ENCODE measurements at places on chromosomes 7 and 10. TPM values are rescaled to one million over a fixed set of nuclear protein-coding genes. Genes with fewer than 3 reads are reported as not detected.

Gene FGFBP3
- 6.0 TPM for total RNA-seq

Gene TBXAS1
- total RNA-seq: 19.1 TPM

DNA sequence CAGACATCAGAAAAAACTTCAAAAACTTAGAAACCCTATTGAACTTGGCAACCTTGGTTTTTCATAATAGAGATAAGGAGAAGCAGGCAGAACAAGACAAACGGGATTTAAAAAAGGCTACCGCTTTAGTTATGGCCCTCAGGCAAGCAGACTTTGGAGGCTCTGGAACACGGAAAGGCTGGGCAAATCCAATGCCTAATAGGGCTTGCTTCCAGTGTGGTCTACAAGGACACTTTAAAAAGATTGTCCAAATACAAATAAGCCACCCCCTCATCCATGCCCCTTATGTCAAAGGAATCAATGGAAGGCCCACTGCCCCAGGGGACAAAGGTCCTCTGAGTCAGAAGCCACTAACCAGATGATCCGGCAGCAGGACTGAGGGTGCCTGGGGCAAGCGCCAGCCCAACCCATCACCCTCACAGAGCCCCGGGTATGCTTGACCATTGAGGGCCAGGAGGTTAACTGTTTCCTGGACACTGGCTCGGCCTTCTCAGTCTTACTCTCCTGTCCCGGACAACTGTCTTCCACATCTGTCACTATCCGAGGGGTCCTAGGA, 115.3 kb downstream of the NRCAM start:
- no peak for DNase-seq

DNA sequence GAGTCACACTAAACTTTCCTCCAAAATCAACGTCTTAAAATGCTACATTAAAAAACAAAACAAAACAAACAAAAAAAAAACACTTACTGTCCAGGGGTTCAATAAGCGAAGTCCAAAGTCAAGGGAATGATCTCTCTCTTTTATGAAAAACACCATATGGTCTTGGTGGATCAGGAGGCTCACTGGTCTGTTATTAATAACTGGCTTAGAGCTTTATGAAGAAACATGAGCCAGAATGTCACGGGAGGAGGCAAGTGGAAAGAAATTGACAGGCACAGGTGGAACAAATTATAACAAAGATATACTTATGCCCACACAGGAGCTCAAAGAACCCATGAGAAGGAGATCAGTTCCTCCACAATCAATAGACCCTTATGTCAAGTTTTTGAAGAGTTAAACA, at the start of gene MRLN:
MRLN (minus strand) TSS at position 189 of the 400 bp plus-strand sequence.
- DNase-seq: no peak

DNA sequence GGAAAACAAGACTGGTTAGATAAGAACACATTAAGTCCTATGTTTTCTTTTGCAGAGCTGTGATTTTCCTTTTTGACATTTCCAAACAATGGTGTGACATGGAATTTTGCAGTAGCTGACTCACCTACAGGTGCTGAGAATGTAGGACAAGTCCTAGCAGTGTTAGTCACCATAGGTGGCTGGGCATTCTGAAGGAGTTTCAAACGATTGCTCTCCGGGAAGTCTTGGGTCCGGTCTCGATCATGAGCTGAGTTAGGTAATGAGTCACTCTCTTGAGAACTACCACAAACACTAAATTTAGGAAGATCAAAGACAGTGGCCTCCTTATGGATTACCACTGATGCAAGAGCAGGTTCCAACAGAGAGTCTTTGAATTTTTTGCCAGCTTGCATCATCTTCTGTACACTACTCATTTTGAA, 3.6 kb downstream of the FIGNL1 start:
- no peak for DNase-seq
